ENCODE measurements at places on chromosomes 7 and 10.

DNA sequence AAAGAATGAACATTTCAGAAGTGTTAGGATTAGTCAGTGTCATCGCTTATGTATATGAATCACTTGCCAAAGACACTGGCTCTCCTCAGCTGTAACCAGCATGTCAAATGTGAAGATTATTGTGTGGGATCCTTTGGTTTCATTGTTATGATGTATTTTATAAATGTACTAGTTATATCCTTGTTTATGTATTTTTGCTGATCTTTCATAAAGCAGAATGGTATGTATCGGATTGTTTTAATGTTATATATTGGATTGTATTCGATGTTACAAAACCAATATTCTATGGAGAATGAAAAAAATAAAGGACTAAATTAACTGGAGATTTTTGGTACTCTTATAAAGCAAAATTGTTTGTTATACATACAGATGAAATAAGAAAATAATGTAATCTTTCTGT lies 49.2 kb downstream of the ACADSB start:
- H3K4me3 ChIP-seq, result no peak overlapping the region
- H3K27me3 ChIP-seq, result no peaks in the 10 kb centered on the region
- H3K27ac ChIP-seq, result no peak overlapping the region

- H3K4me1 ChIP-seq, result no peaks in the 10 kb centered on the region
- no peak for DNase-seq
- no peak overlapping the region for H3K27ac ChIP-seq
- no peaks in the 10 kb centered on the region for H3K36me3 ChIP-seq
- H3K4me3 ChIP-seq, result no peak overlapping the region
- no peaks in the 10 kb centered on the region for H3K27me3 ChIP-seq
Observed at GRCh38 chr7:106812027-106812643, 52.9 kb upstream of the PIK3CG start.

- peaks cover 8% of the 10 kb centered on the region for H3K4me1 ChIP-seq
- H3K27me3 ChIP-seq, result no peaks in the 10 kb centered on the region
- no peak for DNase-seq
- H3K4me3 ChIP-seq, result no peak overlapping the region
- no peak overlapping the region for H3K27ac ChIP-seq
- H3K36me3 ChIP-seq, result no peaks in the 10 kb centered on the region
Observed at GRCh38 chr10:76543655-76544054, 1094.0 kb downstream of the KCNMA1 start.

GRCh38 chr7:116037401-116037800 lies 6.8 kb upstream of the TFEC start:
- no peaks in the 10 kb centered on the region for H3K27me3 ChIP-seq
- no peaks in the 10 kb centered on the region for H3K4me1 ChIP-seq

DNA sequence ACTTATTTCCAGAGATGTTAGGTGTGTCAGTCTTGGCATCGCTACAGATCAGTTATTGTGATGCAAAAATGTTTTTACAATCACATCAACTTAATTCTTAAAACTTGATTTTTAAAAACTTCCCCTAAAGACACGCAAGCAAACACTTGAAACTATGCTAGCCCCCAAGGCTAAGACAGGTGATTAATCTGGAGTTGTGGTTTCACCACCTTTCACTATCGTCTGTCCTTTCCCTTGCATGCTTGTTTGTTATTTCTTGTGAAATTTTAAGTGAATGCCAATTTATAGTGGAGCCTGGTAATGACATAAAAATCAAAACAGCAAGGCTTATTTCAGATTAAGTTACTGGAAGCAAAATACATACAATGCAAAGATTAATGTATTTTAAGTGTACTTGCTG lies 70.4 kb downstream of the SLC35B4 start:
- H3K4me1 ChIP-seq, result no peaks in the 10 kb centered on the region
- H3K27me3 ChIP-seq, result no peaks in the 10 kb centered on the region
- no peak overlapping the region for H3K27ac ChIP-seq
- H3K4me3 ChIP-seq, result no peak overlapping the region
- no peaks in the 10 kb centered on the region for H3K36me3 ChIP-seq
- DNase-seq, result no peak

GRCh38 chr10:26488344-26488743 lies 50.2 kb downstream of the APBB1IP start:
- H3K4me3 ChIP-seq, result no peak overlapping the region
- H3K36me3 ChIP-seq, result no peaks in the 10 kb centered on the region
- H3K4me1 ChIP-seq, result peaks cover 35% of the 10 kb centered on the region
- no peak for DNase-seq
- no peak overlapping the region for H3K27ac ChIP-seq

DNA sequence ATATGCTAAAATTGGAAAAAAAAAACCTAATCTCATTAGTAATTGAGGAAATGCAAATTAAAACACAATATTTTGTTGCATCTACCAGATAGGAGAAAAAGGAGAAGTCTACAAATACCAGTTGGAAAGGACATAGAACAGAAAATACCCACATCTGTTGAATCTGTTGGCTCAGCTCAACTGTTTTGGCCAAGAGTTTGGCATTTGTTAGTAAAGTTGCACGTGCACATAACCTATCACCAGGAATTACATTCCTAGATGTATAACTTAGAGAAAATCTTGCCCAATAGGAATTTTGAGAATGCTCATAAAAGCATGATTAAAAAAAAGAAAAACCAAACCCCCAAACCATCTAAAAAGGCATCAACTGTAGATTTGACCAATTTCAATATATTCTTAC lies 282.1 kb upstream of the BMPER start:
- H3K27ac ChIP-seq, result no peak overlapping the region
- no peaks in the 10 kb centered on the region for H3K36me3 ChIP-seq
- H3K27me3 ChIP-seq, result no peaks in the 10 kb centered on the region
- H3K4me3 ChIP-seq, result no peak overlapping the region
